ENCODE measurements at places on chromosomes 11 and 22. TPM values are rescaled to one million over a fixed set of nuclear protein-coding genes. Genes with fewer than 3 reads are reported as not detected.

The CCDC88B gene
- total RNA-seq, result 0.29 TPM

The PCF11 gene
- 38.4 TPM for total RNA-seq

The CECR2 gene
- total RNA-seq, result not detected

The CHRNA10 gene
- total RNA-seq, result 0.29 TPM

GRCh38 chr11:33613404-33613803, 87.2 kb downstream of the C11orf91 start:
- no peak overlapping the region for H3K4me3 ChIP-seq
- no peaks in the 10 kb centered on the region for H3K27me3 ChIP-seq
- DNase-seq, result no peak
- peaks cover 5% of the 10 kb centered on the region for H3K36me3 ChIP-seq
- peaks cover 7% of the 10 kb centered on the region for H3K4me1 ChIP-seq
- H3K27ac ChIP-seq, result peak overlapping the region; percentile 47

DNA sequence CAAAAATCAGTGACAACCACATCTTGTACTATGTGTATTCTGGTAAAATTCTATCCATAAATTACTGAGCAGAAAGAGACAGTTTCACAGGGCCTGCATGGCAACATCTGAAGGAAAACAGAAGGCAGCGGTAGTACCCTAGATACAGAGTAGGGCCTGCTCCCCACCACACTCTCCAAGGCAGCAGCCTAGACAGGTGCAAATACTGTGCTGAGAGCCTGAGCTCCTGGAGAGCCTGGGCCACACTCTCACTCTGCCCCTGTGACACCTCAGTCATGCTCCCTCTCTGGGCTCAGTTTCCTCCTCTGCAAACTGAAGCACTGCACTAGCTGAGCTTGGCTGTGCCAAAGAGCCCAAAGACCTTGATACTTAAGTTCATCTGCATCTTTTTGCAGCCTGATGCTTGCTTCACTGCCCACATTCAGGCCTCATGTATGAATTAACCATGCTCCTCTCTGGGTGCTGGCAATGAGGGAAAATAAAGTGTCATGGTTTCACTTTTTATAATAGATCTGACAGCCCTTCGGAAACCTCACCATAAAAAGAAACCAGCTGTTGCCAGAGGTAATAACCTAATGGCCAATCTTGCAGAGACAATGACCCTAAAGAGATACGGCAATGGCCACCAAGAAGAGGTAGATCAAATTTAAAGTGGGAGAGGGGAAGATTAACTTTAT, 104.7 kb downstream of the PLEKHA7 start:
- H3K27me3 ChIP-seq, result peaks cover 3% of the 10 kb centered on the region
- no peak overlapping the region for H3K27ac ChIP-seq
- no peaks in the 10 kb centered on the region for H3K4me1 ChIP-seq
- no peak for DNase-seq

GRCh38 chr22:11627798-11628650, 3900.0 kb upstream of the OR11H1 start:
- no peaks in the 10 kb centered on the region for H3K36me3 ChIP-seq
- H3K4me1 ChIP-seq, result no peaks in the 10 kb centered on the region
- peak; percentile 80 for DNase-seq
- H3K4me3 ChIP-seq, result no peak overlapping the region

GRCh38 chr22:33492210-33492651, 428.0 kb downstream of the LARGE1 start:
- H3K27ac ChIP-seq, result no peak overlapping the region
- DNase-seq, result no peak
- no peaks in the 10 kb centered on the region for H3K4me1 ChIP-seq
- no peaks in the 10 kb centered on the region for H3K36me3 ChIP-seq

- H3K4me1 ChIP-seq, result peaks cover 43% of the 10 kb centered on the region
- no peaks in the 10 kb centered on the region for H3K27me3 ChIP-seq
- H3K27ac ChIP-seq, result peak overlapping the region; percentile 77
- peak overlapping the region; percentile 59 for H3K4me3 ChIP-seq
- H3K36me3 ChIP-seq, result peaks cover 15% of the 10 kb centered on the region
- DNase-seq, result peak; percentile 85
Observed at GRCh38 chr11:46285594-46286033, 8.2 kb downstream of the CREB3L1 start.

DNA sequence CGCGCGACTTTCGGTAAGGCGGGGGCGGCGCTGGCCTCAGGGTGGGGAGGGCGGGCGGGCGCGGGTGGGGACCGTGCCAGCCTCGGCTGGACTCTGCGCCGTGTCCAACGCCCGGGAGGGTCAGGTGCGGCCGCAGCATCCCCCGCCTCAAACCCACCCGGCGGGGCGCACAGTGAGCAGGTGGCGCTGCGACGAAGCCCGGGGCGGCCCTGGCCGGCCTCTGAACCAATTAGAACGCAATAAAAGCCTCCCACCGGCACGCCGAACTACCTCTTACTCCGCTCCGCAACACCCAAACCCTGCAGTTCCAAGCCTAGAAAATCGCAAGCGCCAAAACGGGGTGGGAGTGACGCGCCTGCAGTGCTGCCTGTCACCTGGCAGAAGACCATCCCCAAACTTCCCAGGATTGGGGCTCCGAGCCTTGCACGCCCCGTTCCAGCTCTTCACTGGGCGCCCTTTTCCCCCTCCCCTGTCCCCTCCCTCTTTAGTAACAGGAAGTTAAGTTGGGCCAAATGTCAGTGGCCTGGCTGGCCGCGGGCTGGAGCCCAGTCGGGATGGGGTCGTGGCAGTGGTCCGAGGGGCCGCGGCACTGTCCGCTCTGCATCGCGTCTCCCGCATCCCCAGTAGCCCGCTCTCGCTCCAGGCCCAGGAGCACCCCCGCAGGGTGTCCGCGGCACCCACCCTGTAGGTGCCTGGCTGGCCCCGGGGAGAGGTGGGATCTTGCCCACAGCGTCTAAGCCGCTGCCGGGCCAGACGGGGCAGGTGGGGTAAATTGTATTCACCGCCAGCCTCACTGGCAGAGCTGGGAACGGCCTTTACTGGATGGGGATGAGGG, 541 bp downstream of the MICAL2 start:
- no peaks in the 10 kb centered on the region for H3K27me3 ChIP-seq
- peak overlapping the region; percentile 91 for H3K4me3 ChIP-seq
- peak overlapping the region; percentile 94 for H3K27ac ChIP-seq
- peaks cover 45% of the 10 kb centered on the region for H3K4me1 ChIP-seq
- DNase-seq, result peak; percentile 85

GRCh38 chr11:113977701-113978100, 2.8 kb downstream of the HTR3A start:
- no peaks in the 10 kb centered on the region for H3K27me3 ChIP-seq
- no peak for DNase-seq
- no peak overlapping the region for H3K27ac ChIP-seq
- H3K36me3 ChIP-seq, result no peaks in the 10 kb centered on the region
- H3K4me3 ChIP-seq, result no peak overlapping the region

- no peak overlapping the region for H3K4me3 ChIP-seq
- H3K27ac ChIP-seq, result no peak overlapping the region
Observed at GRCh38 chr11:9783986-9784385, 120.1 kb downstream of the SWAP70 start.

GRCh38 chr11:45537614-45538013, 127.8 kb downstream of the CHST1 start:
- no peak overlapping the region for H3K27ac ChIP-seq
- no peak for DNase-seq
- no peaks in the 10 kb centered on the region for H3K36me3 ChIP-seq
- H3K27me3 ChIP-seq, result peaks cover 5% of the 10 kb centered on the region

- peaks cover 7% of the 10 kb centered on the region for H3K4me1 ChIP-seq
- H3K27me3 ChIP-seq, result peaks cover 13% of the 10 kb centered on the region
- H3K36me3 ChIP-seq, result no peaks in the 10 kb centered on the region
- no peak overlapping the region for H3K4me3 ChIP-seq
- H3K27ac ChIP-seq, result no peak overlapping the region
- DNase-seq, result peak; percentile 84
Observed at GRCh38 chr22:22578702-22579424, 19.8 kb upstream of the PRAME start.

GRCh38 chr11:88178191-88178590, 2.9 kb upstream of the RAB38 start:
- H3K4me1 ChIP-seq, result peaks cover 22% of the 10 kb centered on the region
- peak overlapping the region; percentile 56 for H3K27ac ChIP-seq
- peak; percentile 44 for DNase-seq
- no peaks in the 10 kb centered on the region for H3K27me3 ChIP-seq

DNA sequence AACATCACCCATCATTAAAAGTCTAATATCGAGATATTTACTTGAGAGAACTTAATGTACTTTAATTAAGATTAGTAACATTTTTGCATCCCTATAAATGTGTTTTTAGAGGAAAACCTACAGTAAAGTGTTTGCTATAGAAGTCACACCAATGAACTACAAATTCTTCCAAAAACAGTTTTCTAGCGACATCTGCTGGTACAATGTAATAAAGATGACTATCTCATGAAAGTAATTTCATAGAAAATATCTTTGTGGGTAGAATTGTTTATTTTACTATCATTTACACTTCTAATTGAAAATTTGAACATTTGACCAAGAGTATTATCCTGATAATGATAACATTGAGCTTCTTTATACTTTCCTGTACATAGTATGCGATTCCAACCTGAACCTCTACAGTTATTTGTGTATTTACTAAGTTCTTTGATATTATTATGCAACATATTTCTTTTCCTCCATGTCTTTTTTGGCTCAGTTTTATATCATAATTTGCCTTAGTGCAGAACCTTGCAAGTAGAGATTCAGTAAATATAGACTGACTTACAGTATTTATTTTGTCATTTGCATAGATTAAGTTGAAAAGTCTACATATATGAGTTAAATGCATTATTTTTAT, 252.7 kb downstream of the TMEM135 start:
- no peak overlapping the region for H3K27ac ChIP-seq
- H3K4me1 ChIP-seq, result no peaks in the 10 kb centered on the region
- H3K27me3 ChIP-seq, result no peaks in the 10 kb centered on the region
- no peak overlapping the region for H3K4me3 ChIP-seq
- H3K36me3 ChIP-seq, result no peaks in the 10 kb centered on the region
- DNase-seq, result peak; percentile 36

GRCh38 chr11:19405966-19406365, 165.2 kb upstream of the E2F8 start:
- peaks cover 3% of the 10 kb centered on the region for H3K27me3 ChIP-seq
- no peak for DNase-seq
- H3K36me3 ChIP-seq, result no peaks in the 10 kb centered on the region
- H3K27ac ChIP-seq, result no peak overlapping the region

DNA sequence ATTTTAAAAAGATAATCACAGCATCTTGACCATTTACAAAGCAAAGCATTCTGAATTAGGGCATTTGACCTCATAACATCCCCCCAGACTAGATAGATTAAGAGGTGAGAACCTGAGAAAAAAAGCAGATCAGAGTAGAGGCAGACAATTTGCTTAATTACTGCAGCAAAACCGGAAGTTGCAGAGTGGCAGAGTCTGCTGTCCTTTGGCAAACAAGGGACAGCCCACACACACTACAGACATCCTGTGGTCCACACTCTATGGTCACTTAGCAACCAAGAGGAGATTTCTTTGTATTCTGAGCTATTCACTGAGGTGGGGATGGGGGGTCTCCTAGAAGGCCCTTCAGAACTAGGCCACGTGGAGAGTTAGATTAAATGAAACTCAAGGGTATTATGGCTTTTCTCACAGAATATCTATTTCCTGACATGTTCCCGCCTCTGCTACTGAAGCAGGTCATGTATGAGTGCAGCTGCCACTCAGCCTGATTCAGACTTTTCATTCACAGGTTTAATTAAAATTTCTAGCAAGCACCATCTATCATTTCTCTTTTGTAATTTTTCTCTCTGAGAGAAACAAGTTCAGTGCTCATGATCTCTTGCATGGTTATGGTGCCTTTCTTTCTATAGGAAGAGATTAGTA, 48.5 kb downstream of the SVIP start:
- no peaks in the 10 kb centered on the region for H3K4me1 ChIP-seq
- H3K27ac ChIP-seq, result no peak overlapping the region
- no peak for DNase-seq
- H3K4me3 ChIP-seq, result no peak overlapping the region

- H3K4me1 ChIP-seq, result peaks cover 28% of the 10 kb centered on the region
- H3K27ac ChIP-seq, result peak overlapping the region; percentile 99
- H3K4me3 ChIP-seq, result peak overlapping the region; percentile 42
- no peaks in the 10 kb centered on the region for H3K27me3 ChIP-seq
- peak; percentile 83 for DNase-seq
Observed at GRCh38 chr11:27934830-27935145, 173.2 kb downstream of the KIF18A start.

DNA sequence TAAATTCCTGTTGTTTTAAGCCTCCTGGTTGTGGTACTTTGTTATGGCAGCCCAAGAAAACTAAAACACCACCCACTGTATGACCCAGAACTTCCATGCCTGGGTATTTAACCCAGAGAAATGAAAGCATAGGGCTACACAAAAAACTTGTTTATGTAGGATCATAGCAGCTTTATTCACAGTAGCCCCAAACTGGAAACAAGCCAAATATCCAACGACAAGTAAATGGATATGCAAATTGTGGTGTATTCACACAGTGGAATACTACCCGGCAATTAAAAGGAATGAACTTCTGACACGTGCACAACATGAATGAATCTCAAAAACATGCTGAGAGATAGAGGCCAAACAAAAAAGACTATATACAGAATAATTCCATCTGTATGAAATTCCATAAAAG, 62.2 kb upstream of the NAV2 start:
- no peaks in the 10 kb centered on the region for H3K36me3 ChIP-seq
- H3K27me3 ChIP-seq, result no peaks in the 10 kb centered on the region
- no peak overlapping the region for H3K4me3 ChIP-seq
- H3K27ac ChIP-seq, result no peak overlapping the region

DNA sequence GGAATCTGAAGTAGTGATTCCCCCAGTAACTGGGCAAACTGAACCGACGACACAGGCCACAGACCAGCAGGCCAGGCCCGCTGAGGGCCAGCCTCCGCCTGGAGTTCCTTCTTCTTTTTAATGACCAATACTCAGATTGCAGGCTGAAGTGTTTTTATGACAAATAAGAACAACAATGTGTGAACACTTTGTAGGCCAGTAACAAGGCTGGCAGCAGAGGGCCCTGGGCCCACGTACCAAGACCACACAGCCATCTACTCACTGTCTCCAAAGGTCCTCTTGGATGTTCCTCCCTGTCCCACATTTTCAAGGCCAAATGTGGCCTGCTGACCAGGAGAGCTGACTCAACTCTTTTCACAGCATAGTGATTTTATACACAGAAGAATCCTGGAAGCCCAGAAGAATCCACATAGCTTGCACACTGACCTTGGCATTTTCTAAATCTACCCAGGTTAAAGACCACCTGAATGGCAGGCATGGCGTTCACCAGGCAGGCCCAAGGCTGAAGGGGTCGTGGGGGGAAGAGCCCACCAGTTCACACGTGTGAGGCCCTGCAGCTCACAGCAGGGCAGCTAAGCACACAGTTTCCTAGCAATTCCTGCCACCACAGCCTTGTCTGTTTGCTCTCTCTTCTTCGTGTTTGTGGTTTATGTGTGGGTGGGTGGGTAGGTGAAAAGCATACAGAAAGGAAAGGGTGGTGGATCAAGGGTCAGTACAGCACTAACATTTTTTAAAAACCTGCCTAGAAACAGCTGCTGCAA, 13.3 kb downstream of the SMCO4 start:
- H3K4me3 ChIP-seq, result no peak overlapping the region
- peak overlapping the region; percentile 81 for H3K27ac ChIP-seq
- no peaks in the 10 kb centered on the region for H3K36me3 ChIP-seq
- peak; percentile 83 for DNase-seq

GRCh38 chr11:8290081-8290810, 26.6 kb upstream of the LMO1 start:
- no peaks in the 10 kb centered on the region for H3K4me1 ChIP-seq
- no peak overlapping the region for H3K27ac ChIP-seq
- H3K36me3 ChIP-seq, result no peaks in the 10 kb centered on the region
- no peak for DNase-seq
- peaks cover 3% of the 10 kb centered on the region for H3K27me3 ChIP-seq

All from osteoblast (primary cell).